ENCODE measurements at places on chromosomes 13 and 19.

- no peak for DNase-seq
Measured at GRCh38 chr13:20401931-20402856, 123.5 kb downstream of the CRYL1 start.

DNA sequence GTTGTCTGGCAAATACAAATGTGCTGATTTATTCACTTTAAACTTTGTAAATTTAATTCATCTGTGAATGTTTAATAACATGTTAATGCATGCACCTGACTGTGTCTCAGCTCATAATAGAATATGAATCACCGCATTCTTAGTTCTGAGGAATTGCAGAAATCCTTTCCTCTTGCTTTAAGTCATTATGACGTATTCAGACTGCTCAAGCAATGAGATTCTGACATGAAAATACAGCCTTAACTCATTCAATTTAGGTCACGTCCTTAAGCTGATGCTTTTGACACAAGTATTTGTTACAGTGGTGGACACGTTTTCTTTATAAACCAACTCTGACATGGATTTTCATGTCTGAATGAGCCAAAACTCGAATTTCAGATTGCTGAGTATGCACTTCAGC is 541.0 kb upstream of the KLF12 start:
- no peak for DNase-seq

DNA sequence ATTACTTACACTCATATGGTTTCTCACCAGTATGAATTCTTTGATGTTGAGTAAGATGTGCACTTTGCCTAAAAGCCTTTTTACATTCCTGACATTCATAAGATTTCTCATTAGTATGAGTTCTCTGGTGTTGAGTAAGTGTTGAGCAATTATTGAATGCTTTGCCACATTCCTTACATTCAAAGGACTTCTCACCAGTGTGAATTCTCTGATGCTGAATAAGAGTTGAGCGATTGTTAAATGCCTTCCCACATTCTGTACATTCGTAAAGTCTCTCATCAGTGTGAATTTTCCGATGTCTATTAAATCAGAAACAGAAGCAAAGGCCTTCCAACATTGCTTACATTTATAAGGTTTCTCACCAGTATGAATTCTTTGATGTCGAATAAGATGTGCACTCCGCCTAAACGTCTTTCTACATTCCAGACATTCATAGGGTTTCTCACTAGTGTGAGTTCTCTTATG is 14.2 kb upstream of the ZFP30 start:
- DNase-seq = no peak

DNA sequence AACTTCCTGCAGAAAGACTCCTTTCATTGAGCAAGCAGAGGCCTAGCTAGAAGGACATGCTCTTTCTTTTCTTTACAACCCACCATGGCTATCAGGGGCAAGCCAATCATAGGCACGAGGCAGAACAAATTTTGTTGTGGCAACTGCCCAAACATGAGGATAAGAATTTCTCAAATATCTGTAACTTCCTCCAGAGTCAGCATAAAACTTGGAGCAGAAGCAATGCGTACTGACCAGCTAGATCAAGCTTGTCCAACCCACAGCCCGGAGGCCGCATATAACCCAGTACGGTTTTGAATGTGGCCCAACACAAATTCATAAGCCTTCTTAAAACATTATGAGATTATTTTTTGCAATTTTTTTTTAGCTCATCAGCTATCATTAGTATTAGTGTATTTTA is 87.0 kb upstream of the SOX21 start:
- DNase-seq = no peak

- DNase-seq = no peak
Measured at GRCh38 chr19:2164020-2164998, 576 bp downstream of the DOT1L start.

GRCh38 chr19:9786342-9786741 is 17.8 kb upstream of the ZNF846 start:
- DNase-seq = no peak

- no peak for DNase-seq
Measured at GRCh38 chr13:26310003-26310402, 56.1 kb downstream of the CDK8 start.

DNA sequence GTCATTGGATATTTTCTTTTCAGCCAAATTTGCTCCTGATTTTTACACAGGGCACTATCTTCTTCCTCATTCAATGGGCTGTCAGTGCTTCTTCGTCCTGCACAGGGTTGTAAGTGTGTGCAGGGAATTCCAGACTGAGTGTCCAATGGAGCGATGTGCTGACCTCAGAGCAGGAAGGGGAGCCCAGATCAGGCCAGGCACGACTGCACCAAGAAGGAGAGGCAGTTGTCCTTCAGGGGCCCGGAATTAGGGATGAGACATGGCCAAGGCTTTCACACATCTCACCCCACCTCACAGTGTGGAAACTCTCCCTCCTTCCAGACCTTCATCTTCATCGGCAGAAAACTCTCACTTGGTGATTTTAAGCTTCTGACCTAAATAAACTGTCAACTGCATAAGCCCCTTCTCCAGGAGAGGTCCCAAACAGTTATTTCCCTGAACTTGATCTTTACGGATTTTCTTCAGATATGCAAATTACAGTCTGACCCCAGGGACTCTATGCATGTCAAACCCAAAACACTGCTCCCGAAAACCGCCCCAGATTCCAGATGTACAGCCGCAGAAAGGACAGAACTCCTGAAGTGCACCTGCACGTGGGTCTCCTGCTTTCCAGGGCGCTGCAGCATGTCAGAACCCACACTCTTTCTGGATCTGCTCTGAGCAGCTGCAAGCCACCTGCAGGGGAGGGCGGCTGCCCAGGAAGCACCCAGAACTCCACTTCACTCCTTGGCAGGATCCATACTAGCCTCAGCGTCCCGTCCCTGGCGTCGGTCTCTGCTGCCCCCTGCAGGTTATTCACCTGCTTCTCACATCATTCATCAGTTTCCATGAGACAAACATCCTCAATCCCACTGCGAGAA is 625 bp upstream of the ZNF20 start:
- peak; percentile 25 for DNase-seq

GRCh38 chr13:64749301-64749700 is 2480.8 kb downstream of the PCDH9 start:
- no peak for DNase-seq

- DNase-seq = no peak
Measured at GRCh38 chr13:30392681-30393045, 29.6 kb upstream of the UBE2L5 start.

GRCh38 chr13:39596685-39597084 is 6.3 kb downstream of the LHFPL6 start:
- DNase-seq = no peak

DNA sequence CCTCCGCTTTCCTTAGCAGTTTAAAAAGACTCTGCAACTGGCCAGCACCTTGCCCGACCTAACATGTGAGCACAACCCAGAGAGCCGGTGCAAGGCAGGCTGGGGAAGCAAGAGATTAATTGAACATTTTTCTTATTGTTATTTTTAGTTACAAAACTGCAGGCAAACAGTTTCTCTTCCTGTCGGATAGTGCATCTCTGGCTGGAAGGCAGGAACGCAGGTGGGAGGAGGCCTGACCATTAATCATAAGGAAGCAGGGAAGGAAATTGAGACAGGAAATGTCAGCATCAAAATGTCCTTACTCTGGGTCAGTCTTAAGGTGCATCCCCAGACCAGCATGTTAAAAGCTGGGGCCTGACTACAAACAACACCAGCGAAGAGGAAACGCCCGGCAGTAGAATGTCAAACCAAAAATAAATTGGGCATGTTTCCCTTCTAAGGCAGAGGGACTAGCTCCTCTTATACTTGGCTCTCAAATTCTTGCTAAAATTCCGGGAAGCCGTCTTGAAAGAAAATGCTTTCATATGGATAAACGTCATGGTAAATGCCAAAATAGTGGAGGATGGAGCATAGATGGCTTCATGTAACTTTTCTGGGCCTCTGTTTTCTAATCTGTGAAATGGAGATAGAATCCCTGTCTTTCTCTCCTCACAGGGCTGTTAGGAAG is 226.8 kb downstream of the RAP2A start:
- DNase-seq = no peak

- no peak for DNase-seq
Measured at GRCh38 chr19:7187605-7188339, 106.4 kb downstream of the INSR start.

GRCh38 chr19:19445911-19446361 is 40.5 kb downstream of the GATAD2A start:
- DNase-seq = no peak

DNA sequence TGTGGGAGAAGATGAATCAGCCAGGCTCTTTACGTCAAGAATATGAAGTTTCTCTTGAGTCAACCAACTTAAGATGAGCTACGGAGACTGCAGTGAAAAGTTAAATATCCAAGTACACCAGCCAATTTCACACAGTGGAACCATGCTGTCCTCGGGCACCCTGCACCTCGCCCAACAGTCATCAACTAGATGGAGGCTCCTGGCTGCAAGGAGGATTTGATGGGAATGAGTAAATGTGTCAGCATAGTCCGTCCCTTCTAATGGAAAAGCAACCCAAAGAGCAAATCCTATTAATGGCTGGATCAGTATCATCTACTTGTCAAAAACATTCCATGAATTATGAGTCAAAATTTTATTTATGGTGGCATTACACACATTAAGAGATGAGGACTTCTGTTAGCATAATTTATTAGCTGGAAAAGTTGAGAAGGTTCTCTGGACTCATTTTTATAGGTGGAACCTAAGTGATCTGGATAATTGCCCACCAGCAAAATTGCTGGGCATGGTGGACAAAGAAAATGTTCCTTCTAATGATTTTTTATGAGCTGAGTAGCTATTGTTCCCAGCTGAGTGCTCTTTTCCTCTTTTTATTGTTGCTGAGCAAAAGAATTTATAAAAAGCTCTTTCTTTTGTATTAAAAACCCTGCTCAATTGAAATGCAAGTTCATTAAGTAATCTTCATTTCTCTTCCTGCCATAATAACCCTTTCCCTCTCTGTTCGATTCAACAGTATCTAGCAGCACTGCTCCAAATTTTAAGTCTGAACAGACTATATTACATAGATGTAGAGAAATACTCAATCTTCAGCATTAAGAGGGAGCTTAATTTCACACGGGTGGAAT is 88.4 kb downstream of the DNAJC15 start:
- no peak for DNase-seq

DNA sequence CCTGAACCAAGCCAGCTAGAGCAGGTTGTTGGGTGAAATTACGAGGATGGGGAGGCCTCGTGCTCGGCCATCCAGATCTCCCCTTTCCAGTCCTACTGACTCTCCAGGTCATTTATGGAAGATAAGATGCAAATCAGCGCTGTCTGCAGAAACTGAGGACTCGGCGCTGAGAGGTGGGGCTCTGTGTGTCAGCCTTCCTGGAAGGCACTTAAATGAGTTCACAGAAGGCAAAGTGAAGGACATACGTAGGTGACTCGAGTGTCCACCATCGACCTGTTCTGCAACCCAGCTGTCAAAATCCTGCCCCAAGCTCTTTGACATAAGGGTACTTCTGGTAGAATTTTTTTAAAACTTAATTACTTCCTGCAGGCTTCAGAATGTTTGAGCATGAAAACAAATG is 86.4 kb downstream of the RAB20 start:
- DNase-seq = no peak

DNA sequence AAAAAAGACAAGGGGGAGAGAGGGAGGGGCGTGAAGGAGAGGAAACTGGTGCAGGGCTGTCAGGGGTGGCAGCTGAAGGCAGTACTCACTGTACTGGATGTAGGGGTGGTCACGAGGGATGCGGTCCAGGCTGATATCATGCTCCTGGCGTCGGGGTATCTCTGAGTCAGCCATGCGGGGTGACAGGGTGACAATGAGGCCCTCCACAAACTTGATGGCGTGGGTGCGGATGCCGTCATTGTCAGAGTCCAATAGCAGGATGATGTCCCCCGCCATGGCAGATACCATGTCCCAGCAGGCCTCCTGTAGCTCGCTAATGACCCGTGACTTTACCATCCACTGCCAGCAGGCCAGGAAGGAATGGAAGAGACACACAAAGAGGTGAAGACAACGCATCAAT is 15.3 kb downstream of the SYMPK start:
- DNase-seq = no peak

DNA sequence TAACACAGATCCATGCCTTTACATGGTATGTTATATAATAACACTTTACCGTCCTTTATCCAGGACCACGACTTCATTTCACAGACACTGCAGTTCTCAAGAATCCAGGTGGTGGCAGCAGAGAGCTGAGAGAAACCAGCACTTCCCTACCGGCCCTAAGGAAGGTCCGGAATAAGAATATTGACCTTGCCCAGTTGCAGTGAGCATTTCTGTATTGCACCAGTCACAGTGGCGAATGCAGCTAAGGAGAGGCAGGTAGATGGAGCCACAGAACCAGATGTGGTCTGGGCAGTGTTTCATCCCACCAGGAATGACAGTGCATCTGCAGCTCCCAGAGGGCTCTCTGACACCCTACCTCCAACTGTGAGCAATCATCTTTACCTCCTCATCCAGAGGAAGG is 44.6 kb downstream of the ZNF787 start:
- DNase-seq = no peak

DNA sequence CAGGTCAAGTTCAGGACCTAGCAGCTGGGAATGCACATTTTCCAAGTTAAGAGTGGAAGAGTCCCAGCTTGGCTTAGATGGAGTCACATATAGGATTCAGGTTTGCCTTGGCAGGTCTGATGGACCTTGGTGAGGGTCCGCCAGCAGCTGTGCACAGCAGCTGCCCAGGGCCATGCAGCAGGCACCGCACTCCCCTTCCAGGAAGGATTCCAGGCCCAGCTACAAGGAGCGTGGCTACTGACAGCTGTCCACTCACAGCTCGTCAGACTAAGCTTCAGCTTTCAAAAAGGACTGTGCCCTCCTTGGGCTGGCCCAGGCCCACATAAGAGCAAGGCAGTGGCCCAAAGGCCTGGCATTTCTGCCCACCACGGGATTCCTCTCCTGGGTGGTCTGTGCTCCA is 68.4 kb downstream of the ALOX5AP start:
- DNase-seq = no peak

DNA sequence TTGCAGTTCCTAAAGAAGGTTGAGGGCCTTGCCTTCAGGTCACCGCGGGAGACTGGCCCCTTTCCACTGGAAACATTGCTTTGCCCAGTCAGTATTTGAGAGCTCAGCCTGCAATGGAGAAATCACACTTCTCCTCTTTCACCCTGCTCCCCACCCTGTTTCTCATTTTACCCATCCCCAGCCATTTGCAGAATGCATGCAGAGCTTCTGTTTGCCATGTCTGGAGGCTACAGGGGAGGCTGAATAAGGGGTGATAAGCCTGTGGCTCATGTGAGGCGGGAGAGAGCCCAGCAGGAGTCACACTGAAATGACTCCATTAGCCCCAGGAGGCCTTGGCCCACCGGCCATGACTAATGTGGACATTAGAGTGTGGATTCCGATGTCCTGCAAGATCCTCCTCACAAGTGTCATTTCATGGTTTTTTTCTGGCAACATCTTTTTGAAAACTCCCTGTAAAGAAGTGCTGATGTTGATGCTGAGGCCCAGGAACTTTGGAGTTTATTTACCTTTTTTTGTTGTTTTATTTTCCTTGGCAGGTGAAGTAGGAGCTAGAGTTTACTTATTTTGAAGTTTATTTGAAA is 6.3 kb downstream of the SPINT2 start:
- DNase-seq = peak; percentile 52
